T-cell (primary cell): ENCODE measurements at places on chromosomes 11 and 22. TPM values are rescaled to one million over a fixed set of nuclear protein-coding genes. Genes with fewer than 3 reads are reported as not detected.
A peak's percentile ranks its signal among the peaks of the same experiment; 100 is the strongest.

- H3K4me1 ChIP-seq = no peaks in the 10 kb centered on the region
- H3K36me3 ChIP-seq = peaks cover 13% of the 10 kb centered on the region
- no peaks in the 10 kb centered on the region for H3K27me3 ChIP-seq
- no peak for DNase-seq
Observed at GRCh38 chr22:20400606-20401375, 6.8 kb downstream of the ZNF74 start.

DNA sequence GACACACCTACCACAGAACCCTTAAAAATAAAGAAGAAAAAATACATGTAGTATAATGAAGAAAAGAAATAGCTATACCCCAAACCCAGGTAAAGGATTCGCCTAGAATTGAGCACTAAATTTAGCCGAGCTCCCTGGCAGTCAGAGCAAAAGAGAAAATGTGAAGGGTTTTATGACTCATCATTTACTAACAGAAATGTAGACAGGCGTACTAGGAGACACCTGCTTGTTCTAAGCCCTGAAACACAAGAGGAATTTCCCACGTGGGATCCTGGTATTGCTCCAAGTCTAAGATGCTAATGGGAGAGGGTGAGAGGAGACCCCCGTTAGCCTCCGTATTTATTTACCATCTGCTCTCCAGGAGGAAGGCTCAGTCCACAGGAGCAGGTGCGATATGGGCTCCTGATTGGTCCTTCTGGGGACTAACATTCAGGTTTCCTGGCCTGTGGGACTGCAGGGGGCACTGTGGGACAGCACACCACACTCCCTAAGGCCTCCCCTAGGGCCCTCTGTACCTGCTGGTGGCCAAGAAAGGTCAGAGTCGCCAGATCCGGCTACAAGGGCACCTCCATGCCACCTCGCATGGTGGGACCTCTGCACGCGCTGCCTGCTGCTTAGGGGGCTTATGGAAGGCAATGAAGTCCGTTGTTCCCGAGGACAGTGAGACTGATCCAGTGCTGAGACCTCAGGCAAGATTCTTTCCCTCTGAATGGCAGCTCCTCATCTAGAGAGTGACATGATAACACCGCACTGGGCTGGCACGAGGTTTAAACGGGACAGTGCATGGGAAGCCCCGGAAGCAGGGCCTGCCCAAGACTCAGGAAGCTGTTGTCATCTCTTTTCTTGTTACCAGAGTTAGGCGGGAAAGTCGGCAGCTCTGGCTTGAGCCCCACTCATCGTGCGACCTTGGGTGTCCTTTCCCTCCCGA, 25.8 kb downstream of the KCNC1 start:
- H3K27ac ChIP-seq = no peak overlapping the region
- H3K36me3 ChIP-seq = no peaks in the 10 kb centered on the region
- H3K4me1 ChIP-seq = no peaks in the 10 kb centered on the region
- no peak overlapping the region for H3K4me3 ChIP-seq

DNA sequence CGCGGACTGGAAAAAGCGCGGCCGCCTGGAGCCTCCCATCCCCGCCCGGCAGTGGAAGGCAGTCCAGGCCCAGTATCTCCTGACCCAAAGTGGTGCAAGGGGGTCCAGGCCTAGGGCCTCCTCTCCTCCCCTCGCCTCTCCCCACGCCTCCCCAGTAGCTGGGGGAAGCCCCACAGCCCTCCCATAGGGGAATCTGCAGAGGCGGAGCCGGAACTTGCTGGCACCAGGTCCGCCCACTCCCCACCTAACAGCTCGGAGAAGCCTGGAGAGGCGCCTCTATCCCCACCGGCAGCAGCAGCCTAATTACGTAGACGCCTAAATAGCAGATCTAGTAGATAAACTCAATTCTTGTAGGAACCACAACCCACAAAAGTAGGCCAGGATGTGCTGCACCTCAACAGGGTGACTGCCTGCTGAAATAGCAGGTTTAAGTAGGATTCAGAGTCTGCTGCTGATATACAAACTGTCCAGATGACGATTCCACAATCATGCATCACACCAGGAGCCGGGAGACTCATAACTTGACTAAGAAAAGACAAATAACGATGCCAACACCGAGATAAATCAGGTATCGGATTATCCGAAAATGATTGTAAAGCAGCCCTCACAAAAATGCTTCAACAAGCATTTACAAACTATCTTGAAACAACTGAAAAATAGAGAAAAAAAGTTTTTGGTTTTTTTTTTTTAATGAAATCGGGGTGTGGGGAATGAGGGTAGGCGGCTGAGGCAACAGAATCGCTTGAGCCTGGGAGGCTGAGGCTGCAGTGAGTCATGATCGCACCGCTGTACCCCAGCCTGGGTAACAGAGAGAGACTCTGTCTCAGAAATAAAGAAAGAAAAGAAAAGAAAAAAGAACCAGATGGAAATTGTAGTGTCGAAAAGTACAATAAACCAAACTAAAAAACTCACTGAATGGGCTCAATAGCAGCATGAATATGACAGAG, 11.4 kb upstream of the BRD1 start:
- H3K27ac ChIP-seq = peak overlapping the region; percentile 99
- H3K4me3 ChIP-seq = peak overlapping the region; percentile 59
- no peaks in the 10 kb centered on the region for H3K36me3 ChIP-seq
- peaks cover 19% of the 10 kb centered on the region for H3K4me1 ChIP-seq
- peak; percentile 93 for DNase-seq
- H3K27me3 ChIP-seq = no peaks in the 10 kb centered on the region

DNA sequence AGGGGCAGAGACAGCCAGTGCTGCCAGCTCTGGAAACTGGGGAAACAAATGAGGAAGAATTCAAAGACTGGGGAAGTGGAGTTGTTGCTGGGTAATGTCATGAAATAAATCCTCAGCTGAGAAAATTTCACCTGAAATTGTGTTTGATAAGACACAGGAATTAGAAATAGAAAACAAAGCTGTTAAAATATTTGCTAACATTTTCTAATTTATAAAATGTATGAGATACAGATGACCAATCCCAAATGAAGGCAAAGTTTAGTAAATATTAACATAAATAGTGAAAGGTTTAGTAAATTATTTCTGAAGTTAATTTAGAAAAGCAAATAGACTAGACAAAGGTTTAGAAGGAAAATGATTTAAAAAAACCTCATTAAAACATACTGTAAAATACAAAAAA, at the start of gene OR56A5:
TSS of gene OR56A5 (minus strand) at position 101 of the 400 bp plus-strand sequence. CDS start at position 101, 0 bp downstream.
- no peaks in the 10 kb centered on the region for H3K36me3 ChIP-seq
- H3K27ac ChIP-seq = no peak within 1 kb of the TSS
- no peak within 1 kb of the TSS for H3K4me3 ChIP-seq

GRCh38 chr11:22539821-22540256, 85.8 kb downstream of the FANCF start:
- no peak overlapping the region for H3K27ac ChIP-seq
- H3K4me3 ChIP-seq = no peak overlapping the region
- no peaks in the 10 kb centered on the region for H3K4me1 ChIP-seq
- no peaks in the 10 kb centered on the region for H3K36me3 ChIP-seq

DNA sequence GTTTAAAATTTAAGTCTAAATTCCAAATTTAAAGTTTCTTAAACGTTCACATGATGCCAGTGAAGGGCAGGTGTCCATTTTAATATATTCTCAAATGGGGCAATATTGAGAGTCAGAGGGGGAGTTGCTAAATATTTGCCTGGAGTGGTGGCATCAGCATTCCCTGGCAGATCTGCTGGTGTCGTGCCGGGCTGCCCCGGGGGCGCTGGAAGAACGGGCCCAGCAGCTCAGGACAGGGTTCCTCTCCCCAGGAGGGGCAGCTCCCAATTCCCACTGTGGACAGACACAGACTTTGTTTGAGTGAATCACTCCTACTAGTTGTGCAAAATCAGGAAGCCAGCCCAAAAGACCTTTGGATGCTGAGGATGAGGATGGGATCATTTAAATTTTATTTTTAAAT, 468.7 kb upstream of the B3GAT1 start:
- H3K4me3 ChIP-seq = no peak overlapping the region
- no peaks in the 10 kb centered on the region for H3K4me1 ChIP-seq
- no peak overlapping the region for H3K27ac ChIP-seq
- DNase-seq = no peak
- H3K36me3 ChIP-seq = no peaks in the 10 kb centered on the region
- peaks cover 6% of the 10 kb centered on the region for H3K27me3 ChIP-seq

GRCh38 chr11:129866311-129866710, 29.1 kb downstream of the NFRKB start:
- no peak overlapping the region for H3K4me3 ChIP-seq
- H3K27me3 ChIP-seq = no peaks in the 10 kb centered on the region
- no peak for DNase-seq

DNA sequence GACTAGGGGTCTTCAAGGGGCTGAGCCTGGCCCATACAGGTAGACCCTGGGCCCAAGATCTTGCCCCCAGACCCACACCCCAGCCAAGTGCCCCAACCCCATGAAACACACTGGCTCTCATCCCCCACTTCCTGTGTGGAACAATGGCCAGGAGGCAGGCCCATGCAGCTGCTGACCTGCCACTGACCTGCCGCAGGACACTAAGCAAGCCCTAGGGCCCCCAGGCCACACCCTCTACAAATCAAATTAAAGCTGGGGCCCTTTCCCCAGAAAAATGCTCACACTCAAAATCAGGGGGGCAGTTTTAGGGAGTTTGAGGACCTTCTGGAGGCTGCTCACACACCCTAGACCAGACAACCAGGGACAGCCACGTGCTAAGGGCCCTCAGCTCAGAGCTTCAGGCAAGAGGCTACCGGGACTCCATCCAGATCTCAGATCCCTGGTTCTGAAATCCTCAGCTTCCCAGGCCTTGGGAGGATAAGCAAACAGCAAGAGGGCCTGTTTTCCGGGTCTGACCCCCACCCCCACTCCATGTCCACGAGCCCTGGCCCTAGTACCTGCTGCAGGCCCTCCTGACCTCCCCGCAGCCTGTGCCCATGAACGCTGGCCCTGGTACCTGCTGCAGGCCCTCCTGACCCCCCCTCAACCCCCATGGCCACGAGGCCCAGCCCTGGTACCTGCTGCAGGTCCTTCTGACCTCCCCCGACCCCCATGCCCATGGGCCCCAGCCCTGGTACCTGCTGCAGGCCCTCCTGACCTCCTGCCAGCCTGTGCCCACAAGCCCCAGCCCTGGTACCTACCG, 10.0 kb downstream of the CARD10 start:
- H3K27me3 ChIP-seq = peaks cover 19% of the 10 kb centered on the region
- H3K4me3 ChIP-seq = no peak overlapping the region
- no peaks in the 10 kb centered on the region for H3K36me3 ChIP-seq

DNA sequence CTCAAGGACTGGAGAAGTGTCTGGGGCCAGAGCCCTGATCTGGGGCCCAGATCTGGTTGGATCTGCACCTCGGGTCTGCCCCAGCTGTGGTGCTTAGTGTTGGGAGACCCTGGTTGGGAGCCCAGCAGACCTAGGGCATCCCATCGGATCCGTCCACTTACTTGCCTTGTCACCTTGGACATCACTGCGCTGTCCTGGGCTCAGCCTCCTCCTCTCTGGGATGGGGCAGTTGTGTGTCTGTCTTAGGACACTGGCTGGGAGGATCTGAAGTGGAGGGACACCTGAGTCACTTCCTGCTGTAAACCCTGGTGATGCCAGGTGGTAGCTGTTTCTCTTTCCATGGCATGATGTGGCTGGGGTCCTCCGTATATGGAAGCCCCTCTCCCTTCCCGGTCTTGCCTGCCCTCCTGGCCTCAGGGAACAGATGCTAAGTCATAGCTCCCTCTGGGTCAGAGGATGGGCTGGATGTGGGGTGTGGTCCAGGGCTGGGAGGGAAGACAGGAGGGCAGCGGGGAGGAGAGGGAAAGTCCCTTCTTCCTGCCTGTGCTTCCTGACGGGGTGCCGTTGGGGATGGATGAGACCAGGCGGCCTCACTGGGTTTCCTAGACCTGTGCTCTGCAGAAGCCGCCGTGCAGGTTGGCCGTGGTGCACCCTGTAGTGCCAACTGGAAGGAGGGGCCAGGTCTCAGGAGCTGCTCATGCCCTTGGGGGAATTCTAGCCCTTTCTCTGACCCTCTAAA, 12.1 kb upstream of the OMP start:
- H3K36me3 ChIP-seq = no peaks in the 10 kb centered on the region
- H3K4me3 ChIP-seq = no peak overlapping the region
- H3K27me3 ChIP-seq = no peaks in the 10 kb centered on the region
- no peak overlapping the region for H3K27ac ChIP-seq

DNA sequence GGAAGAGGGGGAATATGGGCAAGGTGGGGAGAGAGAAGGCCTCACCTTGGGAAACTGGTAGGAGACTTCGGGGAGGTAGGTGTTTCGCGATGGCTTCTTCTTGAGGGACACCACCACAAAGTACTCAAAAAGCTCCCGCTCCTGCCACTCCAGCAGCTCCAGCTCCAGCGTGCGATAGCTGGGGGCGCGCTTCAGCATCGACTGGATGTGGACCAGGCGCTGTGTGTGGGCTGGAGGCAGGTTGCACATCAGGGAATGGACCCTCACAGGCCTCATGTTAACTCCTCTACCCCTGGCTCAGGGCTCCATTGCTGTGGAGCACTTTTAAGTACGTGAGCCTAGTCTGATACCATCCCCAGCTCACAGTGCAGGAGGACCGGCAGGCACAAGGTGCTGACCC, 29.9 kb downstream of the RPL27A start:
- DNase-seq = no peak
- H3K4me1 ChIP-seq = no peaks in the 10 kb centered on the region

DNA sequence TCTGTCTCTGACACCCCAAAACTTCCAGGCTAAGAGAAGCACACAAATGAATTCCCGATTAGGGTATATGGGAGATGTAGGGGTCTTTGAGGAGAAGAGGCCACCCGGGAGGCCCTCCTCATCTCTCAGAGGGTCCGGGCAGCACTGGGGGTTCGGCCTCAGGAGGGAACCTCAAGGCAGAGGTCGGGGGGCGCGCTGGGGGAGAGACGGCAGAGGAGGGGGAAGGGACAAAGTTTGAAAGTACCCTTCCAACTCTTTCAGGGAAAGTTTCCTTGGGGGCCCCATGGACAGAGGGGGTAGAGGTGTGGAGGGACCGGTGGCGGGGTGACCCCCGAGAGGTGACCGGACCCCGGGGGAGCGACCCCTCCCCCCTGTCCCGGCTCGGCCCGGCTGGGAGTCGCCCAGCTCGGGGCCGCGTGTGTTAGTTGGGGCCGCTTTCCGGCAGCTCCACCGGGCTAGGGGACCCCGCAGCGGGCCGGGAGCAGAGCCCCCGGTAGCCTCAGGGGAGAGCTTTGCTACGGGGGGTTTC, 3.3 kb upstream of the GCAT start:
- no peak overlapping the region for H3K27ac ChIP-seq
- H3K27me3 ChIP-seq = peaks cover 77% of the 10 kb centered on the region
- DNase-seq = no peak
- peaks cover 17% of the 10 kb centered on the region for H3K4me1 ChIP-seq
- peak overlapping the region; percentile 57 for H3K4me3 ChIP-seq

GRCh38 chr11:43486141-43486540, 127.4 kb downstream of the TTC17 start:
- no peaks in the 10 kb centered on the region for H3K27me3 ChIP-seq
- H3K27ac ChIP-seq = no peak overlapping the region
- DNase-seq = no peak

- no peaks in the 10 kb centered on the region for H3K27me3 ChIP-seq
- no peaks in the 10 kb centered on the region for H3K36me3 ChIP-seq
- no peak overlapping the region for H3K4me3 ChIP-seq
- H3K27ac ChIP-seq = no peak overlapping the region
- no peaks in the 10 kb centered on the region for H3K4me1 ChIP-seq
Observed at GRCh38 chr11:131109257-131109656, 193.0 kb upstream of the SNX19 start.

GRCh38 chr11:74566146-74566960, 26.0 kb upstream of the POLD3 start:
- no peaks in the 10 kb centered on the region for H3K27me3 ChIP-seq
- no peak overlapping the region for H3K4me3 ChIP-seq
- no peak for DNase-seq

The TEX54 gene
- total RNA-seq = not detected

The OTOG gene
- not detected for total RNA-seq

The TESMIN gene
- 7.7 TPM for total RNA-seq

The BLID gene
- total RNA-seq = not detected

The SLC35F2 gene
- total RNA-seq = 2.9 TPM
